Stimulated activated CD4-positive, alpha-beta T cell treated with anti-CD3 and anti-CD28 coated beads, Interleukin-15, amount 100 ng/mL, for 1 hour (primary cell): ENCODE measurements at places on chromosomes 5 and 9.

- DNase-seq: no peak
Observed at GRCh38 chr5:54090495-54091120, 219.8 kb downstream of the ARL15 start.

- no peak for DNase-seq
Observed at GRCh38 chr9:29999645-30000044, 2384.8 kb upstream of the ACO1 start.

GRCh38 chr5:160380041-160380440 lies 9.6 kb upstream of the C1QTNF2 start:
- no peak for DNase-seq

GRCh38 chr5:79284846-79285245 lies 48.9 kb downstream of the JMY start:
- no peak for DNase-seq

DNA sequence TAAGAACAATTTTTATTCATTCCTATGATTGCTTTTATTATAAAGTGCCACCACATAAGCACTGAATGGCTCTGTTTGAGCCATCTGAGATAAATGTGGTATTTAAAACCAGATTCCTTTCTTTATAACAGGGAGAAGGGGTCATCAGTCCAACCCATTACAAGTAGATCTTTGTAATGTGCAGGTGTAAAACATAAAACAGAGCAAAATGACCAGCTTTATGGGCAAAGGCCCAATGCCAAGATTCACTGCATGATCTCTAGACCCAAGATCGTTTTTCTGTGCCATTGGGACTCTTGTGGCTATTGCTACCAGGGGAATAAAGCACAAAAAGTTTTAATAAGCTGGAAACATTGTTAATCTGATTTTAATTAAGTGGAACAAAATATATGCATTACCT lies 469.9 kb downstream of the PRR16 start:
- DNase-seq: no peak

GRCh38 chr5:31531543-31531887 lies 378 bp downstream of the DROSHA start:
- DNase-seq: no peak

- DNase-seq: no peak
Observed at GRCh38 chr5:79936646-79937216, 54.3 kb downstream of the MTX3 start.

DNA sequence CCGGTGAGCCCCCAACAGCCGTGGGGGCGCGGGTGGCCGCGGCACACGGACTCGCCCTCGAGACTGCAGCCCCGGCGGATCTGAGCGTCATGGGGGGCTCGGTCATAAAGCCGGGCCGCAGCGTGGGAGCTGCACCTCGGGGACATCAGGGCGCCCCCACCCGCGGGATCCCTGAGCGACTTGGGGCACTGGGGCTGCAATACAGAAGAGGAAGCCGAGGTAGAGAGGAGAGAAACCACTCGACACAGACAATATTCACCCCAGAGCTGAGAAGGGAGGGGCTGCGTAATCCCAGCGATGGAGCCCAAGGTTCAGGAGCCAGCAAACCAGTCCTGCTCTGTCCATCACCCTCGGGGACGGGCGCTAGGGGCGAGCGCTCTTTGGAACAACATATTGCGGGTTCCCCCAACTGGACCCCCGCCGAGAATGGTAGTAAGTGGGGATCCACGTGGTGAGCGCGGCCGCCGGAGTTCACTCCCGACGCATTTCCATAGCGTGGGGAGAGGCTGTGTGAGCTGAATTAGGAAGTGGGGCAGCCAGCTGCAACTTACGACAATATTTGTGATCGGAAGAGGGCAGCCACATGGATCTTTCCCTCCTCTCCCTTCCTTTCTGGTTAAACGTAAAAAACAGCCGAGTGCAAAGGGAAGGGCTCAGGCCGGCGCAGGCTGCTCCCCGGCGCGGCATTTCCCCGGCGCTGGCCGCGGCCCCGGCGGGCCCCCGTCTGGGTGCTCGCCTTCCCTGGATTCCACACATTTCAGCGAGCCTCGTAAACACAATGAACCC lies 9.9 kb downstream of the PTCH1 start:
- no peak for DNase-seq

DNA sequence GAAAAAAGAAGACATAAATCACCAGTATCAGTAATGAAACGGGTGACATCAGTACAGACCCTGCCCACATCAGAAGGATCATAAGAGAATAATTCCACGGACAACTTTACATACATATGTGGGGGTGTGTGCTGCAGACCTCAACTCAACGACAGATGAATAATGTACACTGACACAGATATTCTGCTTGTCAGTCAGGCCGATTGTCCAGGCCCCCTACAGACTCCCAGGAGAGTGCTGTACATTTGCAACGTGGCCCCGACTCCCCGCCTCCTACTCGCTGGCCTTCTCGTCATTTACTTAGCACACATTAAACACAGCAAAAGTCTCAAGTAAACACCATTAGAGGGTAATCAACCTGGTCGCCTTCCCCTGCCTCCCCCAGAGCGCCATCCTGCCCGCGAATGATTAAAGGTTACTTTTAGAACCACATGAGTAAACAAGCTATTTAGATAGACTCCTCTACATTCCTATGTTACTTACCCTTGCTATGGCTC lies 3.5 kb upstream of the TMED9 start:
- no peak for DNase-seq

DNA sequence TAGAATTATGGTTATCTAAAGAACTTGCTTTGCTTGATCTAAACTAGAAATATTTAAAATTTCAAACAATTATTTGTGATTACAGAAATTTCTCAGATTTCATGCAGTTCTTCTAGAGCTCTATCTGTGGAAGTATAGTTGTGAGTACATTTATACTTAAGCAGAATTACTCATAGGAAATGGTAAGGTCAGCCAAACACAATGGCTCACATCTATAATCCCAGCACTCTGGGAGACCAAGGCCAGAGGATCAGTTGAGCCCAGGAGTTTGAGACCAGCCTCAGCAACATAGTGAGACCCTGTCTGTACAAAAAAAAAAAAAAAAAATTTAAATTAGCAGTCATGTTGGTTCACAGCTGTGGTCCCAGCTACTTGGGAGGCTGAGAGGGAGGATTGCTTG lies 71.0 kb downstream of the INVS start:
- DNase-seq: no peak

- no peak for DNase-seq
Observed at GRCh38 chr5:94480486-94480885, 137.9 kb downstream of the KIAA0825 start.

DNA sequence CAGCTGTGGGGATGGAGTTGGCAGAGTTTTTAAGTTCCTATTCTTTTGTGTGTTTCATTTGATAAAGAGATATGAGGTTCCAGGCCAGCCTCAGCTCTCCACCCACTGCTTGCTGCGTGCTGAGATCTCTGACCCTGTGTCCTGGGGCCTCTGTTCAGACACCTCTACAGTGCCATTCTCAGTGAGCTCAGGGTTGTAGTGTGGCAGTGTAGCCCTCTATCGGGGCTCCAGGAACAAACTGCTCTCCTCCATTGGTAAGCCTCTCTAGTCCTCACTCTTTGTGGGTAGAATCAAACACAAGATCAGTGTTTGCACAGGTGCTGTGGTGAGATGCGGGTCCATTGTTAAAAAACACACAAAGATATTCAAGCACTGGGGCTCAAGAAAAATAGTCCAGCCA lies 386.6 kb upstream of the RPS23 start:
- DNase-seq: no peak
